ENCODE measurements at places on chromosomes 3 and 15. TPM values are rescaled to one million over a fixed set of nuclear protein-coding genes. Genes with fewer than 3 reads are reported as not detected.
A peak's percentile ranks its signal among the peaks of the same experiment; 100 is the strongest.

DNA sequence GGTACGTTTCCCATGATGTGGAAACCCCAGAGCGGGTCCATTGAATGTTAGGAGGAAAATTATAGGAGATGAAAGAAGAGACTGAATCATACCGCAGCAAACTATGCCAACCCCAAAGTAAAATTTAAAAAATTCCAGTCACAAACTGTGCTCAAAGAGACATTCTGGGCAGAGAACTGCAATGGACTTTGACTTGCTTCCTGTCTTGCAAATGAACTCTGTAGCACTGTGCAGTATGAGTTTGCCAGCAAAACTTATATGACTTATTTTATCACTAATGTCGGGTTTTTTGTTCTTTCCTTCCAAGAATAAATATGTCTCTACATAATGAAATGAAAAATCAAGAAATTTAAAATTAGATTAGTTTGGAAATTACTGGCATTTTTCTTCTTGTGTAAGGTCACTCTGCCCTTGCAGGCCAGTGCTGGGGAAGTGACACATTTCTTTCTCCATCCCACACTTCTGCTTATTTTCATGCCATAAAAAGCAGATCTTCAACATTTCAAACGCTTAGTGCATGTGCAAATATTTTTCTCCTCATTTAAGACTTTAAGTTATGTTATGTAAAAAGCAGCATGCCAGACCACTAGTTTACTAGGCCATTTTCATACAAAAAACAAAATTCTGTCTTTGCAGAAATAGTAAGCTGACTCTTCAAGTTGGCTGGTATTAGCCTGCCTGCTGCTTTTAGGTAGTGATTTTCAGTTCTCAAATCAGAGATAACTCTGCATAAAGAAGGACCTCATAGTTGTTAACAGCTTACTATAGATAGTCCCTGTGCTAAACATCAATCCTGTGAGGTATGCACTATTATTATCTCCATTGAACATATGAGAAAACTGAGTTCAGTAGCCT, 32.2 kb upstream of the SSR3 start:
- no peak for DNase-seq

DNA sequence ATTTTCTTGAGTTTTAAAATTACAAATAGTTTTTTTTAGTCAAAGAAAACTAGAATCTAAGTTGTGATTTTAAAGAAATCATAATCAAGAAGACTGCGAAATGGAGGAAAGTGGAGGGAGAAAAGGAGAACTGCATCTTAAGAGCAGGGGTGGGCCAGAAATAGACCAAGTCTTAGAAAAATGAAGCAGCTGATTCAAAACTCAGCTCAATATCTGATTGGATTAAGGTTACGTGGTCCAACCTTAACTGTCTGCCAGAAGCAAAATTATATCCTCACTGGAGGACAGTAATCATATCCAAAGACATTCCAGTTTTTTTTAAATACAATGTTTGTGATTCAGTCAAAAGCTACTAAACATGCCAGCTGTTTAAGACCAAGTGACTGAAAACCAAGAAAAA, 41.4 kb downstream of the CHSY1 start:
- DNase-seq = no peak

DZIP1L gene
- 7.0 TPM for polyA plus RNA-seq

CP gene
- 2.6 TPM for polyA plus RNA-seq

DNA sequence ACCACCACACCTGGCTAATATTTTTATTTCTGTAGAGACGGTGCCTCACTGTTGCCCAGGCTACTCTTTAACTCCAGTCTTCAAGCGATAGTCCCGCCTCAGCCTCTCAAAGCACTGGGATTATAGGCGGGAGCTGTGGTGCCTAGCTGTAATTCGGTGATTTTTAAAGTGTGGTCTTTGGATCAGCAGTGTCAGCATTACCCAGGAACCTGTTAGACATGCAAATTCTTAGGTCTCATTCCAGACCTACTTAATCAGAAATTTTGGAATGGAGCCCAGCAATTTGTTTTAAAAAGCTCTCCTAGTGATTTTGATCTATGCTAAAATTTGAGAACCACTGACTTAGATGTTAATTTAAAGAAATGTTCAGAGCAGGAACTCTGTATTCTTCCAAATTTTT, 51.9 kb downstream of the GOLM2 start:
- DNase-seq = peak; percentile 73
